Omental fat pad (tissue), 4 donors: ENCODE measurements at places on chromosomes 11 and 22. TPM values are rescaled to one million over a fixed set of nuclear protein-coding genes. Genes with fewer than 3 reads are reported as not detected.

CHRNA10 gene
- total RNA-seq, result 4.7 TPM

APOA5 gene
- total RNA-seq, result not detected

CLDN5 gene
- total RNA-seq, result 67.6 TPM

- DNase-seq, result no peak
These were observed 150.2 kb downstream of the SNX19 start for GRCh38 chr11:130765951-130766649.

- no peak for DNase-seq
These were observed 619.0 kb downstream of the SOX6 start for GRCh38 chr11:15737320-15737719.

DNA sequence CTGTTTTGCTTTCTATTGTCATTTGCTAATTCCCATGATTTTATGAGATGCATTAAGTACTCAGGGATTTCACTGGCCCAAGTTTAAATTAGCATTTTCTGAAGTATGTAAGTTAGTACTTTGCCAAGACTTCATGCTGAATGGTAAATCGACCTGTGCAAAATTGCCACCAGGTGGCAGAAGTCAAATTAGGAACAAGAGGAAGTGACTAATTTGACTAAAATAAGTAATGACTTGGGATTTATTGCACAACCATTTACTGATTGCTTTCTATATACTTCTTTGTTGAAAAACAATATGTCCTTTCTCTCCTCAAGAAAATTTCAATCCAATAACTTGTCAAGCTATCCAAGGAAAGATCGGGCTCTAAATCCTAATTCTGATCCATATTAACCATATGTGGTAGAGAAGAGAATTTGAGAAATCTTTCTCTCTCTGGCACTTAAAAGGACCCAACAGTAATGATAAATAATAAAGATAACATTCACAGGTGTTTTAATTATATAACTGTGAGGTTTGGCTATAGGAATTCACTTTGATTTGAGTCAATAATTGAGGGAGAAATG, 253.7 kb upstream of the CHORDC1 start:
- no peak for DNase-seq

DNA sequence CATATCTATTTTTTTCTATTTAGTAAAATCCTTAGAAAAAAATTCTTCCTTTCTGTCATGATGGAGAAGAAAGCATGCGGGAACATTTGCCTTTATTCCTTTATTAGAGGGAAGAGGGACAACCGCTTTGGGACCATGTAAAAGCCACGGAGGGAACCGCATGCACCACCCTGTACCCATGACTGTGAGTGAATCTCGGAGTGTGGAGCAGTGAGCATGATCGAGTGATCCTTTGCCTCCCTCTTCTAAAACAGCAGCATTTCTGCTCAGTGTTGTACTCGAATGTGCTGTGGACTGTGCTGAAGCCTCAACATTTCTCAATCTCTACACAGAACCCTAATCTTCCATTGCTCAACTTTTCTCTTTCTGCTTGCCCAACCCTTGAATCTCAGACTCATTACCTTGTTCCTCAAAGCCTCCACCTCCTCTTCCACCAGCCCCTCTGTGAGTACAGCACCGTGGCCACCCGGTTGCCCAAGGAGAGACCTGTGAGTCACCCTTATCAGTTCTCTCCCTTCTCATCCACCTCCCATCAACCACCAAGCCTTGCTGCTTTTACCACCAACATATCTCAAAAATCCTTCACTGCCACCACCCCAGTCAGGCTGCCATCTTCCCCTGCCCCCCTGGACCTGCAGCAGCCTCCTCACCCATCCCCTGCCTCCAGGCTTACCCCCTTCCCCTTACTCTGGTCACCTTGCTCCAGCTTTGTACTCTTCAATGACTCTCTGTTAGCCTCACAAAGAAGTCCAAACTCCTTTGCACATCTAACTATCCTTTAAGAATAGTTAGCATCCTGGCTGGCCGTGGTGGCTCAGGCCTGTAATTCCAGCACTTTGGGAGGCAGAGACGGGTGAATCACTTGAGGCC, 103.1 kb downstream of the NAT10 start:
- no peak for DNase-seq

- no peak for DNase-seq
These were observed 30.9 kb downstream of the KCNC1 start for GRCh38 chr11:17765356-17766072.

DNA sequence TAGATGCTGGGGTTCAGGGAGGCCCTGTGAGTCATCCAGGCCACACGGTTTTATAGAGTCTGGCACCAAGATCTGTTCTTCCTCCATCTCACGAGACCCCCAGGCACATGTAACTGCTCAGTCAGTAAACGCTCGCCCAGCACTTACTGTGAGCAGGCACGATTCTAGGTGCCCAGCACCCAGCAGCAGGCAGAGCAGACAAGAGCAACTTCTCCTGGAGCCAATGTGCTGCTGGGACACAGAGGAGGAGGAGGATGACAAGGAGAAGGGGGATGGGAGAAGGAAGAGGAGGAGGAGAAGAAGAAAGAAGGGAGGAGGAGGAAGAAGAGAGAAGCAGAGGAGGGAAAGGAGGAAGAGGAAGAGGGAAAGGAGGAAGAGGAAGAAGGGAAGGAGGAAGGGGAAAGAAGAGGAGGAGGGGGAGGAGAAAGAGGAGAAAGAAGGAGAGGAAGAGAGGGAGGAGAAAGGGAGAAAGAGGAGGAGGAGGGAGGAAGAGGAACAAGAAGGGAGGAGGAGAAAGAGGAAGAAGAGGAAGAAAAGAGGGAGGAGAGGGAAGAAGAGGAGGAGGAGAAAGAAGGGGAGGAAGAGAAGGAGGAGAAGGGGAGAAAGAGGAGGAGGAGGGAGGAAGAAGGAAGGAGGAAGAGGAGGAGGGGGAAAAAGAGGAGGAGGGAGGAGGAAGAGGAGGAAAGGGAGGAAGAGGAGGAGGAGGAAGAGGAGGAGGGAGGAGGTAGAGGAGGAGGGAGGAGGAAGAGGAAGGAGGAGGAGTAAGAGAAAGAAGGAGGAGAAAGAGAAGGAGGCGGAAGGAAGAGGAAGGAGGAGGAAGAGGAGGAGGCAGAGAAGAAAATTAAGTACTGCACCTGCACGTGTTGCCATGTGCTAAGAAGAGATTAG, 77.6 kb upstream of the RTL6 start:
- DNase-seq, result no peak

GRCh38 chr22:37508431-37508992, 10.7 kb downstream of the CARD10 start:
- DNase-seq, result no peak

GRCh38 chr11:115317277-115318185, 186.7 kb downstream of the CADM1 start:
- no peak for DNase-seq

GRCh38 chr11:6402061-6402470, 11.8 kb downstream of the SMPD1 start:
- DNase-seq, result no peak
